ENCODE measurements at places on chromosomes 5 and 9.

GRCh38 chr5:135437796-135438560, 9.2 kb downstream of the DCANP1 start:
- DNase-seq: no peak

- DNase-seq: no peak
Observed at GRCh38 chr5:160693831-160694465, 158.1 kb downstream of the ATP10B start.

DNA sequence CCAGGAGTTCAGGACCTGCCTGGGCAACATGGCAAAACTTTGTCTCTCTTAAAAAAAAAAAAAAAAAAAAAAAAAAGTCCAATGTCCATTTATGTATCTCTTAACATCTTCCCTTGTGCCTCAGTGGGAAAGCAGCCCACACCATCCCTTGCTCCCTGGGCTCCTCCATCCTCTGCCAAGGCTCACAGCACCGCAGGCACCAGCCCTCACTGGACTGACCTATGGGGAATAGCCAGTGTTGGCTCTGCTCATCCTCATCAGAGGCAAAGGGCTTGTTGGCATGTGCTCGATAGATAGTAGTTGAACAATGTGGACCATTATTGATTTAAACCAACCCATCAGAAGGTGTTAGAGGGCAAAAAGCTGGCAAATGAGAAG, 61.8 kb upstream of the LRRTM2 start:
- DNase-seq: no peak

GRCh38 chr9:38359689-38360385, 32.7 kb upstream of the ALDH1B1 start:
- no peak for DNase-seq

DNA sequence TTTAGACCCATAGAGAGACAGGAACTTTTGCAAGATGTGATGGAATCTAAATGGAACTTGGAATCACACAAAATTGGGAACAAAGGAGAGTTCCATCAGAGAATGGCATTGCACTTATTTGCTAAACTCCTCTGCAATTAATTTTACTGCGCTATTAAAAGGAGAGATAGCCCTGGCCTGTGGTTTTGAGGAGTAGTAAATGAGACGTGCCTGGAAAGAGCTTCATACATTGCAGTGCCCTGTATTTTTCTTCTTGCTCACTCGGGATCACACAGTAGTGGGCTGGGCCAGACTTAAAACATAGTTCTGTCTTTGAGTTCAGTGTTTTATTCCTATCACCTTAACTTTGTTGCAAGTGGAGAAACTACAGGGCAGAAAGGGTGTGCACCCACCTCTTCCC, 94.4 kb upstream of the SLC27A6 start:
- DNase-seq: no peak

GRCh38 chr9:105503881-105504280, 54.0 kb upstream of the FKTN start:
- DNase-seq: no peak

GRCh38 chr5:141223112-141223783, at the start of gene PCDHB14:
TSS of gene PCDHB14 (plus strand) at chr5:141223343. CDS start at chr5:141223506, 163 bp downstream.
- DNase-seq: no peak

DNA sequence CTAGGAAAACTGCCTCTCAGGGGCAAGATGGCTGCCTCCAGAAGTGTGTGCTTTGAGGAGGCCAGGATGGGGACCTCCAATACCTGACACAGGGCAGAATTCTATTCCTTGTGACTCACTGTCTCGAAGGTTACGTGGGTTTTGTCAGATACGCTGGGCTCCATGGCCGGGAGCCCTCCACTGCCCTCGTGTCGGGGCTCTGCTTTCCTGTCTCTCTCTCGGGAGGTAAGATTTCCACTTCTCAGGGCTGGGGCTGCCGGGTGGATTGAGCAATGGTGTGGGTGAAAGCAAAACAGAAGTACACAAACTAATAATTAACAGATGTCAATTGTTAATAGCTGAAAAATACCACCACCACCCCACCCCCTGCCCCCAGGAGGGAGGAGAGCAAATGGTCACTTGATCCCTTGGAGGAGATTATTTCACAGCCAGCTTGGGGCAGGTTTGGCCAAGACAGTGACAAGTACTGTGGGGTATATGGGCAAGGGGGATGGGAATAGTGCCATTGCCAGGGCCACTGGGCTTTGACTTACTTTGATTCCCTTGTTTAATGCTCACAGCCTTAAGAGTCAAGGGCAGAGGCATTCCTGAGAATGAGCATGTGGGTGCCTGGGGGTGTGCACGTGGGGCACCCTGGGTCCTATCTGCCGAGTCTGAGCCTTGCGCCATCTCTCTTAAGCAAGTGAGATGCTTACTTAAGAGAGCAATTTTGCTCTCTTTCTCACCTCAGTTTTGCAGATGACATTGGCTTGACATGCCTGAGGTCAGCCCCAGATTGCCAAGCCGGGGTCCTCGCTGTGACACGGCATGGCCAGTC, 28.8 kb upstream of the DAB2IP start:
- no peak for DNase-seq

DNA sequence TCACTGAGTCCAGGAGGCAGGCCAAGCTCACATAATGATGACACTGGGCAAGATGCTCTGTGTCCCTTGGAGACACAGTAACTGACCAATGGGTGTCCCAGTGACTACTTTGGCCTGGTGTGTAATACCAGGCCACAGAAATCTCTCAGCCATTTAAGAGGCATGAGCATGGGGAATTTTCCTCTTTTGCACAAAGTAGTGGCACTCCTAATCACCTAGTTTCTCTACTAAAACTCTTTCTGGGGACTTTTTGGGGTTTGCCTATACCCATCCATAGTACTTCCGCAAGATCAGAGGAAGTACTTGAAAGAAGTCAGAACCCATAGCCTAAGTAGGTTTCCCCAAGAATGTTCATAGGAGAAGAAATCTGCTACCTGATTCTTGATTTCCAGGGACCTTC, 161.9 kb downstream of the ARSB start:
- DNase-seq: no peak

- DNase-seq: no peak
Observed at GRCh38 chr5:83285661-83286398, 185.7 kb upstream of the VCAN start.

DNA sequence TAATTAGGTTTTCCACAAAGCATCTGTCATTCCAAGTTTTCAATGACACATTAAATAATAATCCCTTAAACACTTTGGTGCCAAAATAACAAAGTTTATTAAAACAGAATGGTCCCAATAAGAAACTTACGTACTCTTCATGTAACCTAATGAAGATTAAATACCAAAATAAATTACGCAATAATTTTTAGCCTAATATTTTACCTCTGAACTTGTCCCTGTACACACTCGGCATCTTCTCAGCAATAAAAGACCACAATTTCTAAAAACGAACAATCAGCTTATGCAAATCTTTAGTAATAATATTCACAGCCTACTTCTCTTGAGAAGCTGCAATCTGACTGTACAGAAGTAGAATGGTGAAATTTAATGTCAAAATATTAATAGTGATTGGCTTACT, 163.6 kb downstream of the ZDHHC21 start:
- no peak for DNase-seq

DNA sequence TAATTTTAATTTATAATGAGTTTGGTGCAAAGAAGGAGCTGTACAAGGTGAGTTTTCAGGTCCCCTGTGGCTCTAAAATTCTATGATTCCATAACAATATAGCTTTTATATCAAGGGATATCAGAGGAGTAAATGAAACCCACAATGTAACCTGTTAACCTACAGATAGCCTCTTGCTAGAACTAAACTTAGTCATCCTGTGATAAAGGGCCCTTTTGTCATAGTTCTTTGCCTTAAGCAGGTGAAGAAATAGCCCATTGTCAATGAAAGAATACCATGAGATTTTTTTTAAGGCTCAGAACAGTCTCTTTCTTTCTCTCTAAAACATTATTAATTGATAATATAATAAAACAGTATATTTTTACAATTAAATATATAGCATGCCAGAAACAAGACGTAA, 127.8 kb downstream of the NFIB start:
- DNase-seq: no peak

DNA sequence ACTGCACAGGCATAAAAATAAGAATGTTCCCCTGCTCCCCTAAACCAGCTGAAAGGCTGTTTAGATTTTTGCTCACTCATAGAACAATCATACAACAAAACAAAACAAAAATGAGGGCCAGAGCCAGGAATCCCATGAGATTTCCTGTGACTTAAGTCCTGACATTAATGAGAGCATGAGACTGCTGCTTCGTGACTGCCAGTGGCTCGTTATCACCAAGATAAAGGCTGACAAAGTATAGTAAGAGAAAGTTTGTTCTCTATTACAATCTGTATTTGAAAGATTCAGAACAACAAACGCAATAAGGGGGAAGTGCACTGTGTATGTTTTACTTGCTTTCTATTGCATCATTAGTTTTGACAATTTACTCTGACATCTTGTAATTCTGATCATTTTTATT, 837.1 kb upstream of the C9orf72 start:
- no peak for DNase-seq

DNA sequence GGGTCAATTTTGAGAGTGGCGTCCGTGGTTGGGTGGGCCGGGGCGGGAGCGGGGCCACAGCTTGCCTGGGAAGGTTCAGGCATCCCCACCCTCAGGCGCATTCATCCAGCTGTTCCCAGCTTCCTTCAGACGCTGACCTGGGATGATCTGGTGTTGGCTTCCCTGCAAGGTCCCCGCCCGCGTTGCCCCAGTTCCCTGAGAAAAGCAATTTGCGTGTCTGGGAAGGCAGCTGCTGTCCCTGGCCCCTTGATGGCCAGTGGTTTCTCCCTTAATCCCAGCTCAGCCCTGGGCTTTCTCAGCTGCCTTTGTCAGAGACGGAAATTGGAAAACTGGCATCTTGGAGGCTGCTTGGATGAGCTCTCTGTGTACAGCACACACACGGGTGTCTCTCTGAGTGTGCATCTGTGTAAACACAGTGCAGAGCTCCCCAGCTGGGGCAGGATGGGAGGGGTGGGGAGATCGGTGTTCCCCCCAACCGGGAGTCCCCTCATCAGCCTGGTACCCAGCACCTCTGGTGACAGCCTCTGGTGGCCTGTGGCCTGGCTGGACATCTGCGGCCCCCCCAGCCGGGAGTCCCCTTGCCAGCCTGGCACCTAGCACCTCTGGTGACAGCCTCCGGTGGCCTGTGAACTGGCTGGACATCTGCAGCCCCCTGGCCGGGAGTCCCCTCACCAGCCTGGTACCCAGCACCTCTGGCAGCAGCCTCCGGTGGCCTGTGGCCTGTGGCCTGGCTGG, 94.0 kb downstream of the COL5A1 start:
- no peak for DNase-seq

GRCh38 chr9:37433867-37434371, 11.4 kb downstream of the GRHPR start:
- DNase-seq: no peak

DNA sequence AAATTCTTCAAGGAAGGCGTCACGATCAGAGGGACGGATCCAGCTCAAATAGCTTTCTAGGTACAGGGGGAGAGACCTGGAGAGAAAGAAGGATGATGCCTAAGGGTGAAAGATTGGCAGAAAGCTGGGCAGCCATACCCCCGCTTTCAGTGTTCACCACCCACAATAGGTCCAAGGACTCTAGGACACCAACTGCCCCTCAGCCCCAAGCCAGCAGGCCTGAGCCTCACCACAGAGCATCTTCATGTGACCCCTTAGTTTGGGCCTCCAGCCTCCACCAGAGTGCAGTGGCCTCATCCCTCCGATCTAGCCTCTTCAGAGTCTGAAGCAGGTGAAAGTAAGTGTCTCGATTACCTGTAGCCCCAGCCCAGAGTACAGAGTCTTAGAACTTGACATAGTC, 1.7 kb upstream of the VCP start:
- no peak for DNase-seq
